ENCODE measurements at places on chromosomes 7 and 10.

DNA sequence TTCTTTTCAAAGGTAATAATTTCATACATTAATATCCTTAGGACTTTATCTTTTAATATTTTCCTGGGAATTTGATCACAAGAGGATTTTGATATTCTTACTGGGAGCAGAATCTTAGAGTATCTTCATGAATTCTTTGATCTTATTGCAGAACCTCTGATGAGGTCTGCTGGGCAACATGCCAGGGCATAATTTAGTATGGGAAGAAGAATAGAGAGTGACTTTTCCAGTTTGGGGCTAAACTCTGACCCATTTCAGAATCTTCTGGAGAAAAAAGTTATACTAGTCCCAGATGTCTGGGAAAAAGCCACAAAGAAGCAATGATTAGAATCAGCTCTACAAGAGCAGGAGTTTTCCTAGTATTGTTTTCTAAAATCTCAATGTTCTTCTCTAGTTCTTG lies 28.0 kb upstream of the RSU1 start:
- no peak for DNase-seq

DNA sequence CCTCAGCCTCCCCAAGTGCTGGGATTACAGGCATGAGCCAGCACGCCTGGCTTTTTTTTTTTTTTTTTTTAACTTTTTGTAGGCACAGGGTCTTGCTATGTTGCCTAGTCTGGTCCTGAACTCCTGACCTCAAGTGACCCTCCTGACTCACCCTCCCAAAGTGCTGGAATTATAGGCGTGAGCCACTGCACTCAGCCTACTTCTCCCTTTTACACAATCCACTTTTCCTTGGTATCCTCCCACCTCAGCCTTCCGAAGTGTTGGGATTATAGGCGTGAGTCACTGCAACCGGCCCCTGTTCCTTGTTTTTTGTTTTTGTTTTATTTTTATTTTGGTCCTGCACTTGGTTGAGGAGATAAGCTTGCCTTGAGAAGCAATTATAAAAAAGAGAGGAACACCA lies 75.9 kb upstream of the KMT2C start:
- DNase-seq = no peak

DNA sequence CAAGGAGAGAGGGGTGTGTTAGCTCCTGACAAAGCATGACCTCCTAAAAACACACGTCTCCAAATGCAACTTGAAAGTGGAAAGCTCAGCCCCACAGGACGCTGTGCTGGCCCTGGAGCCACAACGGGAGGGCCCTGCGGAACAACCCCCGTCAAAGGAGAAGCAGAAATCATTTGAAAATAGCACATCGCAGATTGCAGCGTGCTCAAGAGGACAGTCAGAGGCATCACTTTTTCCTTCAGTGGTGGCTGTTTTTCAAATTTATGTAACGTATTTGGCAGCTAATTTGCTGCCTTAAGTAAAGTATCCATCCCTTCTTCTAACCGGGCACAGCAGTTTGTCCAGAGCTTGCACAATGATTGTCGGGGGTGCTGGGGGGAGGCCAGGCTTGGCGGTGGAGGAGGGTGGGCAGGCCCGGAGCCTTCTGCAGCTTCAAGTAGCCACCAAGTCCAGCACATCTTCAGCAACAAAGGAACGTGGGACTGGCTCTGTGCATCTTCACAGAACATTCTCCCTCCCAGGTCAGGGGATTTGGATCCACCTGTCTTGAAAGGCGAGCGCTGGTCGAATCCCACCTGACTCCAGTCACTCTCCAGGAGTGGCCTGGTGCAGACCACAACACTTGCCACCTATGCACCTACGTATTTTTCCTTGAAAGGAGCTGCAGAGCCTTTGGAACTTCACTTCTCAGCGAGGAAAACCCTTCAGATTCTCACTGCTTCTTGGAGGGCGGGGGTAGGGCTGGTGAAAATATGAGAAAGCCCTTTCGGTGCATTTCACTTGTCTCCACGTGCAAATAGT lies 346.3 kb downstream of the DNAJB6 start:
- no peak for DNase-seq

- no peak for DNase-seq
Observed at GRCh38 chr10:3502673-3503072, 282.3 kb downstream of the KLF6 start.

DNA sequence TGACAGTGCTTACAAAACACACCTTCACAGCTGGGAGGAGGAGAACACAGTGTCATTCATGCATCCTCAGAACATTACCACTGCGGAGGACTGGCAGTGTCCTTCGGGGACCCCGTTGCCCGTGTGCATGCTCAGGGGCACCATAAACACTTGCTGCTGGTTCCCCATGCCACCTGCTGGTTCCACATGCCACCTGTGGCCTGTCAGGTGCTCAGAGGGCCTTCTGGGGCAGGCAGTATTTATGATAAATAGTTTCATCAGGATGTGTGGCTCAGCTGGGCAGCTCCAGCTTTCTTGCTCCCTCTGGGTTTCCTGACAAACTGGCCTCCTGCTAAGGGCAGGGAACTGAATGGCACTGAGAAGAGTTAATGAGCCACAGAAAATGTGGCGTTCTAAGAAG lies 32.1 kb downstream of the CELF2 start:
- DNase-seq = no peak

GRCh38 chr10:97196223-97197029 lies 10.7 kb upstream of the SLIT1 start:
- DNase-seq = no peak
